ENCODE measurements at places on chromosomes 2 and 18. TPM values are rescaled to one million over a fixed set of nuclear protein-coding genes. Genes with fewer than 3 reads are reported as not detected.
A peak's percentile ranks its signal among the peaks of the same experiment; 100 is the strongest.

The CCDC74A gene
- total RNA-seq, result 1.8 TPM

DNA sequence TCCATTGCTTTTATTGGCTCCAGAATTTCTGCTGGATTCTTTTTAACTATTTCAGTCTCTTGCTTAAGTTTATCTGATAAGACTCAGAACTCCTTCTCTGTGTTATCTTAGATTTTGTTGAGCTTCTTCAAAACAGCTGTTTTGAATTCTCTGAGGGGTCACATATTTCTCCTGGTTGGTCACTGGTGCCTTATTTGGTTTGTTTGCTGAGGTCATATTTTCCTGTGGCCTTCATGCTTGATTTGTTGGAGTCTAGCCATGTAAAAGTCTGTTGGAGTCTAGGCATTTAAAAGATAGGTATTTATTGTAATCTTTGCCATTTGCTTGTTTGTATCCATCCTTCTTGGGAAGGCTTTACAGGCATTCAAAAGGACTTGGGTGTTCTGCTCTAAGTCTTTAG is 398.7 kb downstream of the DSEL start:
- H3K27me3 ChIP-seq, result no peaks in the 10 kb centered on the region
- H3K4me1 ChIP-seq, result no peaks in the 10 kb centered on the region
- no peak overlapping the region for H3K4me3 ChIP-seq
- no peak for DNase-seq
- H3K27ac ChIP-seq, result no peak overlapping the region

GRCh38 chr18:9434122-9434701 is 41.1 kb upstream of the RALBP1 start:
- DNase-seq, result no peak
- H3K36me3 ChIP-seq, result no peaks in the 10 kb centered on the region
- no peak overlapping the region for H3K27ac ChIP-seq
- no peaks in the 10 kb centered on the region for H3K27me3 ChIP-seq

DNA sequence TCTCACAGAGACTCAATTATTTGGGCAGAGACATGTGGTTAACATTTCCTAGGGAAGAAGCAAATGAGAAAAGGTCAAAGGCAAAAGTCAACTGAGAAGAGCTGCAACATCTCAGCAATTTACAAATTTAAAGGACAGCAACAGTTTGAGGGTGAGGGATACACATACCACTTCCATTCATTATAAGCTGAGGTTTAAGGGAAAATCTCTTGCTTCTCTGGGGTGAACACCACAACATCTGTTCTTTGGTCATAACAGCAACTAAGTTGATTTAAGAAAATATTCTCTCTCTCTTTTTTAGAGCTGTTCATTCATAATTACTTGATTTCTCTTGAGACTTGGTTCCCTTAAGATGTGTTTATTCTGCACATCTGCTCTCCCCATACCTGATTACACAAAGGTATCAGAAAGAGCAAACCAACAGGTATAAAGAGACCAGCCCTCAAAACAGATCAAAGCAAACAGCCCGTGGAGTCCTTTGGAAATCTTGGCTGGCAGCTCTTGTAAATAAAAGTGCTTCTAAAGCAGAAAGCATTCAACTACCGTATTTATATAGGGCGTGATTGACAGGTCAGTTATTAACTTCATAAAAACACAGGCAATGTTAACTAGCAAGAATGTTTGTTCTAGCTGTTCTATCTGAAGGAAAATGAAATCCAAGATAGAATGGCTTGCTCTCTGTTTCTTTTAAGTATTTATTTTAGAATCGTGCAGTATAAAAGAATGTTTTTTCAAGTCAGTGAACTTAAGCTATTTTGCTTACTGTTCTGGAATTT is 132.8 kb downstream of the THADA start:
- peak overlapping the region; percentile 68 for H3K27ac ChIP-seq
- peaks cover 3% of the 10 kb centered on the region for H3K4me1 ChIP-seq
- DNase-seq, result no peak
- H3K27me3 ChIP-seq, result no peaks in the 10 kb centered on the region
- H3K36me3 ChIP-seq, result no peaks in the 10 kb centered on the region
- H3K4me3 ChIP-seq, result no peak overlapping the region
